Stimulated activated naive CD4-positive, alpha-beta T cell treated with Interleukin-2 at 50 U/mL for 16 hours (primary cell): ENCODE measurements at places on chromosomes 7 and 10.

GRCh38 chr10:125133696-125134482, 26.5 kb downstream of the CTBP2 start:
- DNase-seq = no peak

DNA sequence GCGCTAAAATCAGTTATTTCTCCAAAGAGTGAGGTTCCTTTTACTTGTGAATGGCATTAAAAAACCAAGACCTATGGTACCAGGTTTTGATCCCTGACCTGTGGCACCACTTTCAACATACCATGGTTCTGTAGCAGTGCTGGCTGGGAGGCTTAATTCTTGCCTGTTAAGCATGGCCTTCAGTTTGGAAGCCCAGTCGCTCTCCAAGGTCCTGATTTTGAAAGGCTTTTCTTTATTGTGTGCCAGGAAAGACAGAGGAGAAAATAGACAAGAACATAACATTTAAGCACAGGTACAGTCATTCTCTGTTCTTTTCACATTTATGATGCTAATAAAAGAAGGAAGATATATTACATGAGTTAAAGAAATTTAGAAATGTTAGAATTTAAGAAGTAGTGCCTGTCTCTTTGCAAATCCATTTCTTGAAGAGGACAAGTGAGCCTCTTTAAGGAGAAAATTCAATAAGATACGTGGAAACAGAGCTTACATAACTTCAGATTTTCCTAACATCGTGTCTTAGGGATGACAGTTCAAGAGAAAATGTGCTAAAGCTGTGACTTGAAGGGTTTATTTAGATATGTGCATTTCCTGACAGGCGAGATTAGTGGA, 357.6 kb downstream of the DPP6 start:
- DNase-seq = no peak

- peak; percentile 9 for DNase-seq
Measured at GRCh38 chr10:62082729-62083411, 181.4 kb downstream of the ARID5B start.

GRCh38 chr7:117127585-117128168, 174.4 kb downstream of the ST7 start:
- peak; percentile 28 for DNase-seq

DNA sequence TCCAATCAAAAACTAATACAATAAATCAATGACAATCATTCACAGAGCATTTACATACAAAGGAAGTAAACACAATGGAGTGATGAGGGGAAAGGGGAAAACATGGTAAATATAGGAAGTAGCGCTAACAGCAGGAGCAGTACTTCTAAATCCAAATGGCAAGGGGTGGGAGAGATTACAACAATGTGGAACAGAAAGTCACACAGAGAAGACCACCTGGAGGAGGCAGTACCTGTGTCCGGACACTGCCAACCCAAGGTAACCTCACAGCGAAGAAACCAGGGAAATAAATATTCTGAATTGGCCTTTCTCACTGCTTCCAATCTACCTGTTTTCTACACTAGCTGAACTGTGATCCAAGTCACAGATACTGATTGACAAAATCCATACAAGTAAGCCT, 58.2 kb downstream of the ABI1 start:
- no peak for DNase-seq

GRCh38 chr10:97383159-97383558, 18.0 kb downstream of the RRP12 start:
- DNase-seq = no peak

- DNase-seq = no peak
Measured at GRCh38 chr10:129476431-129476830, 9.4 kb downstream of the MGMT start.

- DNase-seq = peak; percentile 7
Measured at GRCh38 chr7:44259547-44260457, 59.0 kb downstream of the YKT6 start.

DNA sequence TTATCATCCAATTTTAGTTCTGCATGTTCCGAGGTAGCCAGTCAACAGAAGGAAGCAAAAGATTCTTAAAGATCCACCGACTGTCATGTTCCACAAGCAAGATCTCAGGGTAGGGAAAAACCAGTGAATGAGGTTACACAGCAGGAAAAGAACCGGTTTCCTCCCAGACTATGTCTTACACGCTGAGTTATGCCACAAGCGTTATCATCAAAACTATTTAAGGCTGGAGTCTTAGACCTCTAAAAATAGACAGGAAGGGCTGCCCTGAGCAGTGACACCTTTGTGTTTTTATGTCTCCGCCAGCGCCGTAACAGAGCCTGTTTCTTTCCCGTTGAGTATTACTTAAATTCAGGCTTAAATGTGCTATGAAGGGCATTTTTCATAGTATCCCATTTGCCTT, 48.3 kb downstream of the PROSER2 start:
- DNase-seq = no peak

DNA sequence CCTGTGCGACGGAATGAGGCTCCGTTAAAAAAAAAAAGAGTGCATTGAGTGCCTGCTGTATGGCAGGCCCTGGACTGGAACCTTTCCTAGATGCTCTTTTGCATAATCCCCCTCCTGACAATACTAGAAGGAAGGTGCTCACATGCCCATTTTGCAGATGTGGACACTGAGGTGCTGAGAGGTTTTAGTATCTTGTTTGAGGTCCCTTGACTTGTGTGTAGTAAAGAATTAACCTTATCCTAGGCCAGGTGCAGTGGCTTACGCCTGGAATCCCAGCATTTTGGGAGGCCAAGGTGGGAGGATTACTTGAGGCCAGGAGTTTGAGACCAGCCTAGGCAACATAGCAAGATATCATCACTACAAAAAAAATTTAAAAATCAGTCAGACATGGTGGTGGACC, 46.6 kb downstream of the TMEM130 start:
- no peak for DNase-seq

DNA sequence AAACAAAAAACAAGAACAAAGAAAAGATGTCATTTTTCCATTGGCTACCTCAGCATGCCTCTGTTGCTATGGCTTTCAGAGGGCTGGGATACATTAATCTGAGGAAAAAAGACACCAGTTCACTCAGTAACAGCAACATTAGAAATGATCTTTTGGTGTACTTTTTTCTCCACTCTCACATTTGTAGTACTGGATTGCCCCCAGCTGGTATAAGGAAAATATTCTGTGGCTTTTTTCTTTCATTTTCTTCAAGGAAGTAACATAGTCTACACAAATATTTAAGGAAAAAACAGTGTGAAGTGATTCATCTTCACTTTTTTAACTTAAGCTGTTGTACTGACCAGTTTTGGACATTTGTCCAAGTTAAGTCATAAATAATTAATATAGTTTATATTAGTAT, 482.3 kb downstream of the SORCS1 start:
- DNase-seq = no peak

DNA sequence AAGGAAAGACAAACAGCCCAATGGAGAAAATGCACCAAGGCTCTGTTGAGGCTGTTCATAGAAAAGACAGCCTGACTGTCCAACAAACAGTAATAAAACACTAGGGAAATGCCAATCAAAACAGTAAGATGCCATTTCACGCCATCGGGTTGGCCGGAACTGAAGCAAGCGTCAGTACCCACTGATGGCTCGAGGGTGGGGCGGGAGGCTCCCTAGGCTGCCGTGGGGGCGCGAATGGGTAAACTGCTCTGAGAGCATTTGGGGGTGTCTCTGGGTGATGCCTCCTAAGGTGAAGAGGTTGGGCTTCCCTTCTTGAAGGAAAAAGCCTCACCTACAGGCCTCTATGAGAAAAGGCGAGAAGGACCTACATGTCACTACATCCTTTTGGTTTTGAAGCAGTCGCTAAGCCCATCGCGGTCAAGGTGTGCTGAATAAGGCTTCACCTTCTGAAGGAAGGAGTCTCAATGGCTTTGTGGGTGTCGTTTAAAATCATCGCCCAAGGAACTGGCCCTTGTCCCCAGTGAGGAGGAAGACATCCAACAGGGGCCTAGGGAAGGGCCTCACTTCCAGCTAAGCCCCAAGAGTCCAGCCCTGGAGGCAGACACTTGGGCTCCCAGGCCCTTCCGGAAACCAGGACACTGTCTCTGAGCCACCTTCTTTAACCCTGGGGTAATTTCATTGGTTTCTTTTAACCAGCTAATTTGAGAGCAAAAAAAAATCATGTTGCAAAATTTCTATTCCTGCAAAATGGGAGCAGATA, 98.5 kb upstream of the PPP2R2D start:
- no peak for DNase-seq

- DNase-seq = no peak
Measured at GRCh38 chr7:22043367-22043766, 97.7 kb upstream of the CDCA7L start.

DNA sequence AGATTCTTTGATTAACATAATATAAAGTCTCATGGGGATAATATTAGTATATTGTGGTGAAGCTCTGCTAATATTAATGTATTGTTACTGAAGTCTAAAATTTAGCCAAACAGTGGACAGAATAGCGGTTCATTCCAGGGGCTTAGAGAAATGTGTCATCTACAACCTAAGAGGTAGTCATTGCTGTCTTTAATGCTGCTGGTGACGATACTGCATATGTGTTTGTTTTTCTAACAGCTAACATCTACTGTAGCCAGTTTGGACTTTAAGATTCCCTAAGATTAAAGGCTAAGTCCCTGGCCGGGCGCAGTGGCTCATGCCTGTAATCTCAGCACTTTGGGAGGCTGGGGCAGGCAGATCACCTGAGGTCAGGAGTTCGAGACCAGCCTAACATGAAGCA, 102.0 kb upstream of the SAMD8 start:
- no peak for DNase-seq

- DNase-seq = no peak
Measured at GRCh38 chr7:167090-167855, 25.1 kb upstream of the FAM20C start.

DNA sequence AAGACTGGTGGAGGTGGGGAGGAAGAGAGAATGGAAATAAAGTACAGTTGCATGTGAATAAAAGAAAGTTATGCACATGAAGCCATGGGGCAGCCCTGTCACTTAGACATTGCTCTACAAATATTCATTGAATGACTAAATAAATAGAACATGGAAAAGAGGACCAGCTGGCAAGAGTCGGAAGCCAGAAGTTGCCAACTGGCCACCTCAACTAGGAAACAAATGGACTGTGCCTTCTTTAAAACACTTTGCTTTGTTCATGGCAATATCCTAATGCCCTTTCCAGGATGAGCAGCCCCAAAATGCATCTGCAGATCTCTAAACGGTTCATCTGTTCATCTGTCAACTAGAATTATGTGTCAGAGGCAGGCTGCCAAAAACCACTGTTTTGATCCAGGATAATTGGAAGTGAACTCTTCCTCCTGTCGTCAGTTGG, 157.3 kb downstream of the NOC3L start:
- DNase-seq = no peak

GRCh38 chr10:132645247-132645530, 107.6 kb downstream of the INPP5A start:
- DNase-seq = no peak

DNA sequence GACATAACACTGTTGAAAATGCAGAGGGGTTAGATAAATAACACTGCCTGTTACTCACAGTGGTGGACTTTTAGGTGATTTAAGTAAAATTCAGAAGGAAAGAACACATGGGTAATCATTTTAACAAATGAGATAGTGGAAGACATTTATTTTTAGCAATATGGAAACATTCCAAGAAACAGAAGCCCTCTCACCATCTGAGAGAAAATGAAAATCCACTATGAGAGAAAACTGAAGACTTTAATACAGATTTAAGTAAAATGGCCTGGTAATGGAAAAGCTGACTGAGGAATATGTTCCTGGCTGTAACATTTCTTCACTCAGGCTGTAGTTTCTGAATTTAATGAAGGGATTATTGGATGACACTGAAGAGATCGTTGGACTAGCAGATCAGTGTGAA, 12.1 kb upstream of the ZNF786 start:
- DNase-seq = no peak

GRCh38 chr7:115009736-115010440, 88.0 kb downstream of the MDFIC start:
- no peak for DNase-seq

DNA sequence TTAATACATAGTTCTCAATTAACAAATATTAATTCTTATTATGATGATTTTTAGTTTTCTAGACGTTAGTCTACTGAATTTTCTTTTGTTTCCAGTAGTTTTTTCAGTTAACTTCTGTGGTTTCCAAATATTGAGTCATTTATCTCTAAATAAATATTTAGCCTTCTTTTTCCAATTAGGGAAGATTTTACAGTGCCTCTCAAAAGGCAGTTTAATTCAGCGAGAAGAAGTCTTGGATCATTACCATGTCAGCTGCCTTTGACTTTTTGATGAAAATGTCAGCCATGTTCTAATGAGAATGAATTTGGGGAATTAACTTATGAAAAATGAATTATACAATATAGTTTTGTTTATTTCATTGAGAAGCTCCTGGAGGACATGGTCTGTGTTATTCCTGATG, 90.0 kb downstream of the CDK14 start:
- DNase-seq = no peak

DNA sequence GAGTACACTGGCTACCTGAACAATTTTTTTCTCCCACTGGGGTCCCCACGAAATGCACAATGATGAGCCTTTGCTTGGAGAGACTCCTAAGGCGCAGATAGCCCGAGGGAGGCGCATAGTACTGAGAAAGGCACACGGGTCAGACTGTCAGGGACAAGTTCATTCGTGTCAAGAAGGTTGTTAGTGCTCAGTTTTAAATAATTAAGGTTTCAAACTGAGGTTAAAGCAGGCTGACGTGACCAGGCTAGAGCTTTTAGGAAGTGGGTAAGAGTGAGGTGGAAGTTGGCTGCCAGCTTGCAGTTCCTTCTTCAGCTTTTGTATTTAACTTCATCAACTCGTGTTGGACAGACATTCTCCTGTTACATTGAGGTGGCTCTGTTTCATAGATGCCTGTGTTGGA, 31.6 kb downstream of the RBM33 start:
- no peak for DNase-seq

- no peak for DNase-seq
Measured at GRCh38 chr7:27581119-27581518, 81.6 kb downstream of the HIBADH start.

DNA sequence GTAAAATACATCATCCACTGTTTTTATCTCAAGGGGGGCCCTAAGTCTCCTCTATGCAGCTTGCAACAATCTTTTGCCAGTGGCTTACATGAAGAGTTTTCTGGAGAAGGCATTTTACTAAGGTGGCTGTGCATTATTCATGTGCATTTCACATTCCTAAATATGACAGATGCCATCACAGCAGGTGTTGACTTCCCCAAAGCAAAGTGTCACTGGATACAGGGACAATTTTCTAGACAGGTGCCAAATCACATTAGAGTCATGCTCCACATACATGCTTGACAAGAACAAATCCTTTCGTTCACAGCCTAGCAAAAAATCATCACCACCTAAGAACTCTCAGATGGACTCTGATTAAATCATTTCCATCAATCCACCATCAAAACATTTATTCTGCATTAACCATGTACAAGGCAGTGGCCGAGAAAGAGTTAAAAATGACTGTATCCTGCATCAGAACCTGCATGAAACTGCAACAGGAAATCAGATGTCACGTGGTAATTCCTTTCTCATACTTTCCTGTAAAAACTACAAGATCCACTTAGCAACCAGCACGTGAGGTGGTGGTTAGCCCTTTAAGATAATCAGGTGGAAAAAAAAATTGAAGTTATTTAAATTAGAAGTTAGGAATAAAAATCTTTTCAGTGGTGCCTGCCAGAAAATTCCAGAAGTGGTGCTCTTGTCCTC, 88.2 kb upstream of the AFAP1L2 start:
- DNase-seq = no peak
